ENCODE measurements at places on chromosomes 1 and 21.

DNA sequence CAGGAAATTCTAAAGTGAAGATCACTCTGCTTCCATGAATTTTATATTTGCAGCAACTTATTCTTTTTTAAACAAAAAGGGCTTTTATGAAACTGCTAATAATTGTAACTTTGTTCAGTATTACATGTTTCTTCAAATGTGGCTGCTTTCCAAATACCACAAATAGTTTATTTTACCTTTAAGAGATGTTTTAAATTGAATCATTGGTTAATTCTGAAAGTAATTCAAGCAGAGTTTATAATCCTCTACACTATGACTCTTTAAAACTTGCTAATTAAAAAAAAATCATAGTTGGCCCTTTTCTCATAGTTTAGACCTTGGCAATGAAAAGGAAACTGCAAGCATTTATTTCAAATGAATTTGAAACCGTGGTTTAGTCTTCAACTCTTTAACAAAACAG is 59.6 kb downstream of the SDCCAG8 start:
- DNase-seq: no peak

- DNase-seq: no peak
Measured at GRCh38 chr1:175124861-175125260, 57.2 kb downstream of the TNN start.

DNA sequence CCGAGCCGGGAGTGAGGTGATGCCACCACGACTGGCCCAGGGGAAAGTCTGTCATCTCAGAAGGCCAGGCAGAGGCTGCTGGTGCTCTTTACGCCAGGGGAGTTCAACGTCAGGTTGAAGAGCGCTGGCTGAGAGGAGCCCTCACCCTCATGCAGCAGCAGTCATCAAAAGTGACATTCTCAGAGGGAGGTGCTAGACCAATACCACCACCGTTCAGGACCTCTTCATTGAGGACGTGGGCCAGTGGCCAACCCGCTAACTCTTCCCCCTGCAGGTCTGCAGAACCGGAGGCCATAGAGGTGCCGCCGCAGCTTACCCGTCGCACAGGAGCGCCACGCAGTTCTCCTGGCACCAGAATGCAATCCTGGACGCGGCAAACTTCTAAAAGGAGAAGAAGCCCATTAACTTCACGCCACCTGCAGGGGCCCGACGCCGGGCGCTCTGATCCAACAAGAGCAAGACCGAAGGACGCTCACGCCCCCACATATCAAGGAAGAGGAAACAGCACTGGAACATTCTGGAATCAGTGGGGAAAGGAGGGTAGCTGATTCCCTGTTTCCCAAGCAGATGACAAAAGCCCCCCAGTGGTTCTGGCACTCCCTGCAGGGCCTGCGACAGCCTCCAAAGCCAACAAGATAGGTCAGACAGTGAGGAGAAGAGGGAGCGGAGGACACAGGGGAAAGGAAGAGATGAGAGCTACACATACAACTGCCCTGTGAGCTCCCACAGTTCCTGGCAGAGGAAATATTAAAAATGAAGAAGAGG is 24.9 kb downstream of the WDR4 start:
- no peak for DNase-seq

DNA sequence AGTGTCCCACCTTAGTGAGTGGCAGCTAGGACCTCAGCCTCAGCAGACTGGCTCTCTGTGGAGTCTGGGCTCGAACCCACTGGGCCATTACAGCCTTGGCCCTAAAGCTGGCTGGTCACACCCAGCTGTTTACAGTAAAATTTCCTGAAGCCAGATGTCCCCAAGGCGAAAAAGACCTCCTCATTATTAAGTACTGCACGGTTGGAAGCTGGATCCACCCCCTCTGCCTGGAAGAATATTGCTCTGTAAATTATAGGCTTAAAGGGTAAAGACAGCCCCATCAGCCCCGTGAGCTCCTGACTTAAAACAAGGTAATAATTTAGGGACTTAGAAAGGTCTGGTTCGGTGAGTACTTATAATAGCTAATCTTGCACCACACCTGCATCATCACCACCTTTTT is 30.3 kb upstream of the TMEM51 start:
- no peak for DNase-seq

GRCh38 chr21:30541764-30542163 is at the start of gene KRTAP19-6:
TSS of gene KRTAP19-6 (minus strand) at chr21:30541864. CDS start at chr21:30541833, 31 bp downstream.
- DNase-seq: no peak

- DNase-seq: peak; percentile 24
Measured at GRCh38 chr1:112957133-112957812, 1.3 kb upstream of the SLC16A1 start.

DNA sequence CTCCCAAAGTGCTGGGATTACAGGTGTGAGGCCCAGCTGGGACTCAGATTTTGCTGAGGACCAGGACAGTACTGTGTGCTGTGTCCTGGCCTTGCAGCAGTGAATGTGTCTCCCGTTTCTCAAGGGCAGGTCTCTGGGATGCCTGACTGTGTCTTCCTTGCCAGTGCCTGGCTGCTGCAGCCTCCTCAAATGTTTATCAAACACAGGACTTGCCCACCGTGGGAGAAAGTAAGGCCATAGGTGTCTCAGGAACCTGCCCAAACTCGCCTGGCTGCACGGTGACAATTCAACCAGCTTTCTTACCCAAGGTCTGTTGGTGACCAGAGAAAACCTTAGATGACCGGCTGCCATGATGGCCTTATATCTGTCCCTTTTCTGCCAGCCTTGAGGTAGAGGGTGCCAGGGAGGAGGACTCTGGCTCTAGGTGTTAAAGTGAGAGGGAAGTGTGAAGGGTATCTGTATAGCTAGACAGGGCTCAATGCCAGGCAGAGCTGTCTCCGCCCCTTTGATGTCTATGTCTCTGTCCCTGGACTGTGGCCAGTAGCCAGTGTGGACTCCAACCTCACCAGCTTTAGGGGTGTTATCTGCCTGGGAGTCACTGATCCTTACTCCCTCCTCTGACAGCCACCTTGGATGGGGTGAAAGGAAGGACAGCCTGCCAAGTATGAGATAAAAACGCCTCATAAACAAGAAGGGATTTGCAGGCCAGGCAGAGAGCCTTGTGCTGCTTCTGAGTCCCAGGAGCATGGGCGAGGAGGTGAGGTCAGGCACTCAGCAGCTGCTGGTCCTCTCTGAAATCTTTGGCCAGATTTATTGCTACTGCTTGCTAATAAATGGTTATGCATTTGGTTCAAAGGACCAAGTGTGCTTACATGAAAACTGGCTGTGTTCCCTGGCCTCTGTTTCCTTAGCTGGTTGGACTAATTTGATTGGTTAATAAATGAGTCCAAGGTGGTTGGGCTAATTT is 22.3 kb downstream of the IL6R start:
- DNase-seq: no peak

- DNase-seq: no peak
Measured at GRCh38 chr1:9826616-9827015, 2.9 kb upstream of the CLSTN1 start.

DNA sequence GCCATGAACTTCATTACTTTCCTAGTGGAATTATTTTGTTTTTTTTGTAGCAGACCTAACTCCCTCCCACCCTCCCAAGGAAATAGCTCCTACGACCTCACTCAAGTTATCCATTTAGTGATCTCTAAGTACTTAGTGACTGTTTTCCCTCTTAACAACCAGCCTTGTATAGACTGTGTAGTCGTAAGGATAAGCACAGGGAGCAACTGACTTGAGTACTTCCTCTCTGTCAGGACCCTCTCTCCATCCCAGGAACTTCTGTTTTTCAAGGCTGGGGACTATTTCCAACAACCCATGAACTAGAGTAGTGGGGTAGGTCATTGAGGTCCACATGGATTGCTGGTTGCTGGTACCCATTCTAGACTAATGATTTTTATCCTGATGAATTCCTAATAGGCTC is 1.9 kb downstream of the AGO1 start:
- no peak for DNase-seq

GRCh38 chr1:185578293-185578692 is 155.9 kb upstream of the HMCN1 start:
- DNase-seq: no peak
